H4 (cell line): ENCODE measurements at places on chromosomes 4 and X. TPM values are rescaled to one million over a fixed set of nuclear protein-coding genes. Genes with fewer than 3 reads are reported as not detected.

DCLK2 gene
- total RNA-seq = 4.5 and 6.5 TPM in 2 replicates

JCHAIN gene
- total RNA-seq = 1.3 TPM in 1 of 2 replicates, not detected in the other

MUC7 gene
- total RNA-seq = not detected in 2 replicates

DNA sequence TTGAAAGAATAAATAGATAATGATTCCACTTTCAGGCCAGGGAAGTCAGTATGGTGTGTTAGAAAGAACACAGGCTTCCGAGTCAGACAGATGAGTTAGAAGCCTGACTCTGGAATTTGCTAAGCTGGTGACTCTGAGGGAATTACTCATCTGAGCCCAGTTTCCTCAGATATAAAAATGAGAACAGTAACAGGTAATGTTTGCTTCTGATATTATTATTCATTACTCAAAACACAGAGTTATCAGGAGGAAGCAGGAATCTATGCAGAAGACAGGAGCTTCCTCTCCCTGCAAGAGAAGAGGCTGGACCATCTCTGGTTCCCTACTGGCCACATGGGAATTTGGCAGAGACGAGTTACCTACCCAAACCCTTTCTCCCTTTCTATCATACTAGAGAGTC lies 163.1 kb downstream of the EVC2 start:
- DNase-seq = no peak

- peak; percentile 19 for DNase-seq
Observed at GRCh38 chr4:113382704-113383103, 333.3 kb downstream of the ANK2 start.

DNA sequence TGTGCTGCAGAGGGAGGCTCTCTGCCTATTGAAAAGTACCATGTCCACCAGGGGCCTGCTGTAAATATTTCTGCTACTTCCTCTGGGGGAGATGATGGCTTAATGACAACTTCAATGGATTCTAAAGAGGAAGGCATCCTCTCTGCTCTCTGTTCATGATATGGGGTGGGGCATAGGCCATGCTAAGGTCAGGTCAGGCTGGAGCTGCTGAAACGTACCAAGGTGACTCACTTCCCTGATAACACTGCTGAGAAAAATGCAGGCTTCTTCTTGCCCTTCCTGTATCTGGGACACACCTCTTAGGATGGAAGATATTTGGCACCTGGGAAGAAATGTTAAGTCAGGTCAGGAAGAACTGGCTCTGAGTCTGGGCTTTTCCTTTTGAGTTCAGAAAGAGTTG lies 31.5 kb downstream of the HS3ST1 start:
- no peak for DNase-seq

- no peak for DNase-seq
Observed at GRCh38 chr4:90234916-90235547, 107.8 kb downstream of the CCSER1 start.

GRCh38 chrX:133151336-133151735 lies 54.4 kb upstream of the USP26 start:
- DNase-seq = peak; percentile 20

DNA sequence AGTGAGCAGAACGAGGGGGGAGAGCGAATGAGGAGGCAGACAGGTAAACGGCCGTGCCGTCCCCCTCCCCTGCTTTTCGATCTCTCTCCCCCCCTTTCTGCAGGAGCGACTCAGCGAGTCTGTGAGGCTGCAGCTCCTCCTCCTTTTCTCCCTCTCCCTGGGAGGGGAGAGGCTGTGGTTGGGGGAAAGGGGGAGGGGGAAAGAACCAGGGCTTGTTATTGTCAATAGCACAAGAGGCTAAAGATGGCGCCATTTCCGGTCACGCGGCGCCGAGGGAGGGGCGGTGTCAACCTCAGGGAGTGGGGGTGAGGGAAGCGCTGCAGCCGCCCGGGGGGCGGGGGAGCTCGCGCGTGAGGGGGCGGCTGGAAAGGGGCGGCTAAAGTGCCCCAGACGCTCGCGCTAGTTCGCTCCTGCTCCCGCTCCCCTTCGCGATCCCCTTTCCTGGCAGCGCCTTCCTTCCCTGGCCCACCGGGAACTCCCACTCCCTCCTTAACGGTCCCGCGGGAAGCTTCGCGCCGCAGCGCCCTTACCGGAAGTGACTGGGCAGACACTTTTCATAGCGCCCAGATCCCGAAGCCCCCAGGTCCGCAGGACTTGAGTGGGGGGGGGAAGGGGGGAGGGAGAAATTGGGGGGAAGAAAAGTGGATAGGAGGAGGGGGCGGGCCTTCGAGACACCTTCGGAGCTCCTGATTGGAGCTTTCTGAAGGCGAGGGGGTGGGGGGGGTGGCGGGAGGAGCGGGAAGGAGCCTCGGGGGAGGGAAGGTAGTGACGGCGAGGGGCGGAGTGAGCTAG lies at the start of gene CUL4B:
Gene CUL4B, minus strand, starts transcription at position 121 of the 792 bp plus-strand sequence. CDS start 324 bp downstream, outside the sequence.
- DNase-seq = peak; percentile 93

DNA sequence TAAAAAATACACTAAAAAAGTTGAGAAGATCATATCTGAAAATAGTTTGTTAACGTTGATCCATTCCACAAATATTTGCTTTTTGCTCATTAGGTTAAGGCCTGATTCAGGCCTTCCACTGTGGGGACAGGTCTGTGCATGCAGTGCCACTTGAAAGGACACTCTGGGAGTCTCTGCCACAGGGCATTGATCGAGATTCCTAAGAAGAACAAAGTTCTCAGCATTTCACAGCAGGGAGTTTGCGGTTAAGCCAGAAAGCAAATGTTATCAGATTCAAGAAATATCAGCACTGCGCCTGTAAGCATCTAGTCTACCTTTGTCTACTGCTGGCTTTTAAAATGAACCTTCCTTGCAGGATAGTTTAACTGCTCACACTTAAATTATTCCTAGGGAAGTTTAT lies 62.2 kb upstream of the TNIP3 start:
- no peak for DNase-seq

DNA sequence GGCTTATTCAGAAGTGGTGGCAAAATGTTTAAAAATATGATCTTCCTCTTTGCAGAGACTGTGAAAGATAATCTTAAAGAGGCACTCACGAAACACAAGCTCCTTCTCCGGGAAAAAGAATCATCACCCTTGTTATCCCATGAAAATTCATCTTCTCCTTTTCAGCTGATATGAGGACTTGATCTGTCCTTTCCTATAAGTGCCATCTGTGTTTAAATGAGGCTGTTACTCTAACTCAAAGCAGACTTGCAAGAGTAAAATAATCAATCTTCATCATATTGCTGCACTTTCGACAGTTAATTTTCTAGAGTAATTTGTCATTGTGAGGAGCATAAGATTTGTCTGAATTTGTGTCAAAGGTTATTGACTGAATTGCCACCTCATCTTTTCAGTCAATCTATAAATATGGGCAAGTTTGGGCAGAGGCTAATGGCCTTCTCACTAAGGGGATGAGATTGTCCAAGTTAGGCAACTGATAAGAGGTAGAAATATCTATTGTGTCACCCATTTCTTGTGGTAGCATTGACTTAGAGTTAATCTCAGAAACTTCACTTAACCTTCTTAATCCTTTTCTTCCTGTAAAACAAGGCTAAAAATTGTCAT lies 452.9 kb downstream of the GRXCR1 start:
- no peak for DNase-seq

- DNase-seq = no peak
Observed at GRCh38 chrX:47645530-47645929, 4.8 kb downstream of the ELK1 start.

- DNase-seq = no peak
Observed at GRCh38 chr4:15777697-15778288, 335 bp upstream of the CD38 start.

GRCh38 chr4:140556372-140557085 lies 12.2 kb downstream of the UCP1 start:
- DNase-seq = no peak
